Activated CD4-positive, alpha-beta T cell treated with anti-CD3 and anti-CD28 coated beads, Interleukin-2, amount 50 U/mL, for 1 hour (primary cell): ENCODE measurements at places on chromosomes 6 and 20.
A peak's percentile ranks its signal among the peaks of the same experiment; 100 is the strongest.

DNA sequence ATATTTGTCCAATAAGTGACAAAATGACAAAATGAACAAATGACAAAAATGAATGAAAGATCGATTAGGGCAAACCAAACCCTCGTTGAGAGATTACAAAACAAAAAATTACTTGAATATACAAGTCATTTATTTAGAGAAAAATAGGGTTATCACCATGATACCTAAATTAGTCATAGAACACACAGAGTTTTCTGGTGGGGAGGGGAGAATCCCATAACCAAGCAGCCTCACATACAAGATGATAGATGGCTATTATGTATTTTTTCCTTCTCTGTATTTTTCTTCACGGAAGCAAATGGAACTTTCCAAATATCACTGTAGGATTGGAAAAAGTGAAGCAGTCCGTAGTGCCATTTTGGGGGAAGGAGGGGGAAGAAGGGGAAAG, 28.5 kb upstream of the BMP6 start:
- DNase-seq: no peak

DNA sequence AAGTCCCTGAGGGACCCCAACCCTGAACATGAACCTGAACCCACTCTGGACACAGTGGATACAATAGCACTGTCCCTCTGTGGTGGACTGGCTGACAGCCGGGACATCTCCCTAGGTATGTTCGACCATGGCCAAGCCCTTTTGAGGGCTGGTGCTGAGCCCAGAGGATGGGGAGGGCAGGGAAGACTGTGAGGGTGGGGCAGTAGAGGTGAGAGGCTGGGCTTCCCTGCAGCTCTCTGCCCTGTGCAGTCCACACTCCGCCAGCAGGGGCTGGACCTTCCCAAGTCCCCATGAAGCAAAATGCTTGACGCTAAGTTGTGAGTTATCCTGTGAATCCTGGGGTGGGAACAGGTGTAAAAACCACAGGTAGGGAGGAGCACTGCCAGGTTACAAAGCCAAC, 11.5 kb downstream of the LPIN3 start:
- DNase-seq: no peak

DNA sequence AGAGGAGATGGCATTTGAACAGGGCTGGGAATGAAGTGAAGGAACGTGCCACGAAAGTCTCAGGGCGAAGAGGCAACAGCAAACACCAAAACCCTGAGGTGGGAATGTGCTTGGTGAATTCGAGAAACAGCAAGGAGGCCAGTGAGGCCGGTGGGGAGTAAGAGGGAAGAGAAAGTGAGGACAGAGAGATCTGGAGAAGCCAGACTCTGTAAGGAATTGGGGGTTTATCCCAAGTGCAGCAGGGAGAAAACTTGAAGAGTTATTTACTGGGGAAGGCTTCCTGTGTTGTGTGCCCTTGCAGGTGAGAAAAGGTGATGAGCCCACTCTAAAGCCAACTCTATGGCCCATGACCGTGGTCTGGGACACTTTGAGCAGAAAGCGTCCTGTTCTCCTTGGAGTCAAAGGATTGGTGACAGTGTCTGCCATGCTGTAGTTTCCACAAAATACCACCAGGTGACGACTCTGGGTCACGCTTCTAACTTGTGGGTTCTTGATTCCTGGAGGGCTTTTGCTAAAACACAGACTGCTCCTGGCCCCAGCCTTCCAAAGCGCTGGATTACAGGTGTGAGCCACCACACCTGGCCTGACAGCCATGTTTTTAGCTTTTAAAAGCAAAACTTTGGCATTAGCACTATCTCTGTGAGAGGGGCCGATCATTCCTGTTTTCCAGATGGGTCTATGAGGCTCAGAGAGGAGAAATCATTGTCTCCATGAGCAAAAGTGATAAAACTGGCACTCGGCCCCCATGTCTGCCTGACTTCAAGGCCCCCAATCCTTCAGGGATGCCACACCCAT, 18.0 kb upstream of the CSNK2A1 start:
- peak; percentile 28 for DNase-seq

DNA sequence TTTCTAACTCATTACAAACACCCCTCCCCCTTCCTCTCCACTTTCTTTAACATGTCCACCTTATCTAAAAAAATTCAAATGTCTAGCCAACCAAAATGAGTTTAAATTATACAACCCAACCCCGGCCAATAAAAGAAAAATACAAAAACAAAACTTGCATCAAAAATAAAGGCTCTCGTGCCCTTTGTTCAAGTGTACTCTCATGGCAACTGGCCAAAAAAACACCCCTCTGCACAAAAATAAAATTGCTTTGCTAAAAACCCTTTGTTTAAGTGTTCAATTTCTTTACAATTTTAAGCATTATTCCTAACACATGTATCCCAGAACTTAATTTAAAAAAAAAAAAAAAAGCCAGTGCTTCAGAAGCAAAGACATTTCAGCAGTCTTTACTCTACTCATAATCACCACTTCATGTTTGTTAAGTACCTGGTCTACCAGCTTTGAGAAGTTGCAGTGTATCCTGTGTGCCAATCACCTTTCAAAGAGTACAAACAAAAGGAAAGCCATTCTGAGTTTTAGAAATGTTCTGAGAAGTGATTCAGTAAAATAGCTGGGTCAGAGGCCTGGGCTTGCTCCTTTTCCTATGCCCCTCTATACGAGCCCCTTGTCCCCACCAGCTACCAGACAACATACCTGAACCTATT, 87.5 kb downstream of the MDN1 start:
- DNase-seq: no peak

DNA sequence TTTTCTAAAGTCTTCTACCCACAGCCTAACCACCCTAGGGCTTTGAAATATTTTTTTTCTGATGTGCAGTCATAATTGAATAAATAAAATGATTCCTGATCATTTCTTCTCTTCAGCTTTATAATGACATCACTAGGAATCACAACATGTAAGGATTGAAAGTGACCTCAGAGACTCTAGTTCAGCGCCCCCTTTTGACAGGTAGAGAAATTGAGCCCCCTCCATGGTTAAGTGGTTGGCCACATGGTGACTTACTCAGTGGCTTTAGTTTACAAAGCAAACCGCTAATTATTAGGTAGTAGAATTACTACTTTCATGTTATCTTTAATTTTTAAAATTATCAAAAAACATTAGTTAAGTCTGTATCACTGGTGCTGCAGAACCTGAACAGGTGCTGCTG, 13.3 kb upstream of the SLC2A12 start:
- no peak for DNase-seq

DNA sequence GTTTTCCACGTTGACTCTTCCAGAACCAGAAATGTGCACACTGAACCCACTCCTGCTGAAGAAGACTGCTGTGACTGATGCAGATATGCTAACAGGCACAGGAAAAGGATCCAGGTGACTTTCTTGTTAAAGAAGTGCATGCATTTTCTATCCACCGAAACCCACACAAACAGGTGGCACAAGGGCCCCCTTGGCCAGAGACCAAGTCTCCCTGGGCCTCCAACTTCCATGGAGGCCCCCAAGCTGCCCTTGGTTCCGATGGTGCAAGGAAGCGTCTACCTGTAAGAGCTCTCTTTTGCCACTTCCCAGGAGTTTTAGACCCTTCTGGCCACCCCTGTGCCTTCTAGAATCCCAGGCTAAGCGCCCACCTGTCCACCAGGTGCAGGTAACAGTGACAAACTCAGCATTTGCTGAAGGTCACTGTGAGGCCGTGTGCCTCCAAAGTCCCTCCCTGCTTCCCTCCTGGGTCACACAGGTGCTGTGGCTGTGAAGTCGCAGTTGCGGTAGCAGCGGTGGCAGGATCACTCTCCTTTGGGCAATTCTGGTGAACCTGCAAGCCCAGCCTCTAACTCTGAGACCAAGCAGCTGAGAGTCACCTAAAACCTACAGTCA, 134.8 kb downstream of the PXDC1 start:
- no peak for DNase-seq

DNA sequence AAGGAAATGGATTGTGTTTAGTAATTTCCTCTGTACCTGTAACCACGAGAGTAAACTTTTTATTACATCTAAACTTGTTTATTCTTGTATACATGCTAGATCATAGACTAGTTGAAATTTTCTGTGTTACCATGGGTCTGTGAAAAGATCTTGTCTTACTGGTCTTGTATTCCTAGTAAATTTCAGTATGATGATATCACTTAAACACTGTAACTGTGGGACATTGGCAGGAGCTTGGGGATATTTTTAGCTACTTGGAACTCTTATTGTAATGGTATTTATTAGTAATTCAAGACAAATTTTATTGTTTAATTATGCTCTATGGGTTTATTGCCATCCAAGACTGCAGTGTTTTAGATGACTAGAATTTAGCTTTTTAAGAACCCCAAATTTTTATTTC, 25.9 kb upstream of the TULP4 start:
- DNase-seq: no peak

- no peak for DNase-seq
Measured at GRCh38 chr20:22827916-22828315, 207.2 kb upstream of the SSTR4 start.

DNA sequence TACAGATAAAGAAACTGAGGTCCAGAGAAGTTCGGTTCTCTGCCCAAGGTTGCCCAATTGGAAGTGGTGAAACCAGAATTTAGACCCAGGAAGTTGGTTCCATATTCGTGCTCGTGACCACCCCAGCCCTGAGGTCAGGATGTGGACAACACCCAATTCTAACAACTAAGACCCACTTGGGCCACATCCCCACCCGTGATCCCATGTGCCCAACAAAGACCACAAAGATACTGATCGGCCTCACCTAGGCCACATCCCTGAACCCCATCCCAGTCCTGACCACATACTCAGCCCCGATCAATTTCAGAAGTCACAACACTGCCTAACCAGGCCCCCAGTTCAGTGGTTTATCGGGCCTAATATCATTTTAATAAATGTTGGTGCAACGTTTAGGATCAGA, 138.4 kb downstream of the PREX1 start:
- DNase-seq: no peak

DNA sequence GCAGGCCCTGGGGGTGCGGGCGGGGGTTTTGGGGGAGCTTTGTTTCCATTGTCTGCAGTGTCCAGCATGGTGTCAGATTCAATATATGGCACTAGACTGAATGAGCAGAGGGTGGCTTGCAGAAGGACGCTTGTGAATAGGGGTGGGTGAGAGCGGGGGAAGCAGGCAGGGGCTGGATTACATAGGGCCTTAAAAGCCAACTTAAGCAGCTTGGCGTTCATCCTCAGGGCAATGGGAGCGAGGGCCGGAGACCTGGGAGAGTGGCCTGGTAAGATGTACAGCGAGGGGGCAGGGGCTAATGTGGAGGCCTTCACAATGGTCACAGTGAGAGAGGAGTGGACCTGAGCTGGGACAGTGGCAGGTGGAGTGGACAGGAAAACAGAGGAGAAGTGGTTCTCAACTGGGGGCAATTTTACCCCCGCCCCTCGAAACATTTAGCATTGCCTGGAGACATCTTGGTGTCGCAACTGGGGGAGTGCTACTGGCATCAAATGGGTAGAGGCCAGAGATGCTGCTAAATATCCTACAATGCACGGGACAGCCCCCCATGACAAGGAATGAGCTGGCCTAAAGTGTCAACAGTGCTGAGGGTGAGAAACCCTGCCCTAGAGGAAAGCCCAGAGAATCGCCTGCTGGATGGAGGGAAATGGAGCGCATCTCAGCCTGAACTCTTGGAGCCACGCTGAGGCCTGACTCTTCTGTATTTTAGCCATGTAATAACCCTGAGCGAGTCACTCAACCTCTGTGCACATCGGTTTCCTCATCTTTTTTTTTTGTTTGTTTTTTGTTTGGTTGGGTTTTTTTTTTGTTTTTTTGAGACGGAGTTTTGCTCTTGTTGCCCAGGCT, 15.1 kb upstream of the BAK1 start:
- no peak for DNase-seq

DNA sequence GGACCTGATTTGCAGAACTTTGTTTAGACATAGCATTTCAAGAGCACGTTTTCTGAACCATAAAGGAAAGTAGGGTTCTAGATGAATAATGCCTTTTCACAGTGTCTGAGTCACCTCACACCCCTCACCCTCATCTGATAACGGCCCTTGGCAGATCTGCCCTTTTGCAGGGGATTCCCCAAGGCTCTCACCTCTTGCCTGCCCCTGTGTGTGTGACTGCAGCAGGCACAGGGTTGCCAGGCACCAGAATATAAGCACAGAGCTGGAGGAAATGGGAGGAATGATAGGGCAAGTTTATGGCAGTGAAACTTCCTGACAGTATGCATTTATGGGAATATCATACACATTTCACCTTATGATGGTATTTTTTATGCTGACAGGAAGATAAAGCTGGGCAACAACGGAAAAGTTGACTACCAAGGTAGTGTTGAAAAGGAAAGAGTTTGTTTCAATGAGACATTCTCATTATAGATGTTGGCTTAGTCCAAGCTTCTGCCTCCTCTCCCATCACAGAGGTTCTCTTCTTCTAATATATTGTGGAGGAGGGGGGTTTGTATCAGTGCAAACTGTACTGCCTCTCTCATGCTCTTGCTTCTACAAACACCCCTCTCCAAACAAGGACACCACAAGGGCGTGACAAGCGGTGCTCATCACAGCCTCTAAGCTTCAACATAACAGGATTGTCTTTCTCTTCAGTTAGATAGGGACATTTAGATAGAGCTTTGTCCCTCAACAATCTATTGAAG, 101.5 kb upstream of the BACH2 start:
- DNase-seq: peak; percentile 69

DNA sequence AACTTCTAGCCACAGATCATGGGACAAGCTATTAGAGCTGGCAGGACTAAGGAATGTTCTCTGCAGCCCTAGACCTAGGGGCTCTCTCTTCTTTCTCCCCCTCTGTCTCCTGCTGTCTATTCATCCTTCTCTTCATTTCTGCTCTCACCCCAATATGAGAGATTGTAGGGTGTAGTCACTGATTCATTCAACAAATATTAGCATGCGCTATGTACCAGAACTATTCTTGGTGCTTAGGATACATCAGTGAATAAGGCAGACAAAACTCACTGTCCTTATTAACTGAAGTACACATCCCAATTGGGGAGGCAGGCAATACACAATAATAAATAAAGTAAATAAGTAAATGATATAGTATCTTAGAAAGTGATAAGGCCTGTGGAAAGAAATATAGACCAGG, 14.7 kb upstream of the SIRPB2 start:
- no peak for DNase-seq

GRCh38 chr6:119346936-119347335, 2.6 kb downstream of the MAN1A1 start:
- DNase-seq: no peak

DNA sequence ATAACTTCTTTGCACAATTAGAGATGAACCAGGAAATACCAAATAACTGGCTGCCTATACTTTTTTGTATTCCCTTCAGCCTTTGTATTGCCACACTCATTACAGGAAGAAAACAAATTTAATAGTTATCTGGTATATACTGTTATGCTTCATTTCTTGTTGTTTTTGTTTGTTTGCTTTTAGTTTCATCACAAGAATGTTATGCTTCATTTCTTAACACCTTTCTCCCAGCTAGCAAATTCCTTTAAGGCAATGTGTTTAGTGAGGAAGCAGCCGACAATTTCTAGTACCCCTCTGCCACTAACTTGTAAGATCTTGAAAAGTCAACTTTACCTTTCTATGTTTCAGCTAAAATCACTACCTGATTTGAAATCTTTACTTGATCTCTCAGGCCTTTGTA, 1.4 kb downstream of the NCOA6 start:
- no peak for DNase-seq
